ENCODE measurements at places on chromosomes 11 and 22. TPM values are rescaled to one million over a fixed set of nuclear protein-coding genes. Genes with fewer than 3 reads are reported as not detected.

Gene C22orf23
- 5.9 TPM for polyA plus RNA-seq

Gene SLC37A2
- 2.4 TPM for polyA plus RNA-seq

Gene MYEOV
- 5.0 TPM for polyA plus RNA-seq

Gene OR51V1
- polyA plus RNA-seq = not detected

Gene CD3G
- polyA plus RNA-seq = 0.25 TPM

Gene RFPL2
- polyA plus RNA-seq = 0.73 TPM

Gene NAALAD2
- 39.8 TPM for polyA plus RNA-seq

Gene MPZL3
- 6.5 TPM for polyA plus RNA-seq

DNA sequence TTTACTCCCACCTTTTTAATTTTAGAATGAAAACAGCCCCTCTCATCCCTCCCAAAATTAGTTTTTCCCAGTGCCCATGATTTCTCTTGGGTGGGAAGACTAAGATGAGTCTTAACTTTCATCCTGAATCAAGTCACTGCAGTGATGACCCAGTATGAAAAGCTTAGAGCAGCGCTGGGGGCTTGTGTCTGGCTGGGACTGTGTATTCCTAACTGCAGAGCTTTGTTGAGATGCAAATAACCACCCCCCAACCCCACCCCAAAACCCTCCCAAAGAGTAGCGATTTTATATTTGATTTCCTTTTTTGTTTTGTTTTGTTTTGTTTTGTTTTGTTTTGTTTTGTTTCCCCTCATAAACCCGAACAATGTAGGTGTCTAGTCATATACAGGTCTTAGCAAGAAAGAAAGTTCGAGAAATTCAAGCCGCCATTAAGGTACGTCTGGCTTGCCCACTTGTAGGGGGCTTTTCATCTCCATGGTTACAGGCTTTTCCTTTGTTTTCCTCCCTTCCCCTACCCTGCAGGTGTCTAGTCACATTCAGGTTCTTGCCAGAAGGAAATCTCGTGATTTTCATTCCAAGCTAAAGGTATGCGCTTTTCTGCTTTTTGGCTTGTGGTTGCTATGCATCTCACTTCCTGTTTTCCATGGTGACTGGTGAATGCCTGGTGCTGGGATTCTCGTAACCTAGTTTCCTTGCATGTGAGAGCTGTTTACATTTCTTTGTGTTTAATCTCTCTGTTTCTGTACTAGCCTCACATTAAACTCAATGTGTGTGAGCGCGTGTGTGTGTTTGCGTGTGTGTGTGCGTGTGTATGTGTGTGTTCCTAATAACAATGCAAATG is 144.6 kb upstream of the RASSF10 start:
- peak; percentile 79 for DNase-seq

DNA sequence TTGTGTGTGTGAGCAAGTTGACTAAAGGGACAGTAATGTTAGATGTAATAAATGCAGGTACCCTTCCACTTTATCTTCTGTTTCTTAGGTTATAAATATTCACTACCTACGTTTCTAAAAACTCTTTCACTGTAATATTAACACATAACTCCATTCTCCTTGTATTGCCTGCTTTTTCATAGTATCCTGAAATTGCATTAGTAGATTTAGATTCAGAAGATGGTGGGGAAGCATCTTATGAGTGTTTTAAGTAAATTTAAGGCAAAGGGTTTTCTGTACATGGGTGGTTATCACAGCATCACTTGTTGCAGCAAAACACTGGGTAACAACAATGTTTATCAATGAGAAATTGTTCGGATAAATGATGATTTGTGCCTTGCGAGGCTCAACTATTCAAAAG is 115.2 kb upstream of the VPREB1 start:
- no peak for DNase-seq

DNA sequence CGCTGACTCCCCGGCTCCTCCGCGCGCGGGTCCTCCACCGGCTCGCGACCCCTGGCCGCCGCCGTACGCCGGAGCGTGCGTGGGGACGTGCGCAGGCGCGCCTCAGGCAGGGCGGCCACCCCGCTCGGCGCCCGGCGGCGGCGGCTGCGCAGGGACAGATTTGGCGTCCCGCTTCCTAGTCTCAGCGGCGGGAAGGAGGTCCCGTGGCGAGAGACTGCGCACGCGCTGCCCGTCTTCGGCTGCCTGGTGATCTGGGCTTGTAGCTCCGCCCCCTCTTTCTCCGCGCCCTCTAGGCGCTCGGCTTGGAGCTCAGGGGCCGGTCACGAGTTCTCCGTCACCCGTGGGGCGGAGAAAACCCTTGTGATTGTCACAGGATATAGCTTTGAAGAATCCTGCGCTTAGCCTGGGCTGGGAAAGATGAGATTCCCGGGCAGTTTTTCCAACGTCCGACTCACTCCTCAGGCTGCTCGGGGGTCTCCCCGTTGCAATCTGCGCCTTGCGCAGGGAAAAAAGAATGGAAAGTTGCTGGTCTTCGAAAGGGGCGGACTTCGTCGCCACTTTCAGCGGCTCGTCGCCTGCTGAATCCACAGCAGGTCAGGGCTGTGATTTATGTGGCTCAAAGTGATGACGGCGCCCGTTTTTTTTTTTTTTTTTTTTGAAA is at the start of gene PATL1:
TSS of gene PATL1 (minus strand) at position 88 of the 661 bp plus-strand sequence. CDS start 142 bp downstream, outside the sequence.
- DNase-seq = peak; percentile 98

GRCh38 chr11:1476940-1477736 is 9.4 kb downstream of the MOB2 start:
- DNase-seq = no peak

DNA sequence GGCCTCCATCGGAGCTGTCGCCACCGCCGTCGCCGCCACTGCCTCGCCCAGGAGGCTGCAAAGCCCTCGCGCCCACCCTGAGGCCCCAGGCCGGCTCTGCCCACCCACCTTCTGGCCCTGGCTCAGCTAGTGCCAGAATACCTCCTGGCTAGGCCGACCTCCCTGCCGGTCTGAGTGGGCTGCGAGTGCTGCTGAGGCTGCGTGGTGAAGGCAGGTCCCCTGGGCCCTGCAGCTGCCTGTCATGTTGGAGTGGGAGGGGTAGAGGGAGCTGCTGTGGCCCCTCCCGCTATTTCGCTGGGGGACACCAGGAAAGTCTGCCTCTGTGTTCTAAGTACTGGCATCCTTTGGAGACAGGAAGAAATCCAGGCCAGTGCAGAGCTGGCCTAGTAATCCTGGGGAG is 34.2 kb downstream of the LRRC10B start:
- DNase-seq = no peak

- no peak for DNase-seq
Measured at GRCh38 chr22:40328546-40329456, 17.5 kb upstream of the ADSL start.

- DNase-seq = no peak
Measured at GRCh38 chr11:120043328-120043945, 94.5 kb downstream of the TRIM29 start.

GRCh38 chr11:19680829-19681368 is 31.7 kb upstream of the NAV2 start:
- no peak for DNase-seq

DNA sequence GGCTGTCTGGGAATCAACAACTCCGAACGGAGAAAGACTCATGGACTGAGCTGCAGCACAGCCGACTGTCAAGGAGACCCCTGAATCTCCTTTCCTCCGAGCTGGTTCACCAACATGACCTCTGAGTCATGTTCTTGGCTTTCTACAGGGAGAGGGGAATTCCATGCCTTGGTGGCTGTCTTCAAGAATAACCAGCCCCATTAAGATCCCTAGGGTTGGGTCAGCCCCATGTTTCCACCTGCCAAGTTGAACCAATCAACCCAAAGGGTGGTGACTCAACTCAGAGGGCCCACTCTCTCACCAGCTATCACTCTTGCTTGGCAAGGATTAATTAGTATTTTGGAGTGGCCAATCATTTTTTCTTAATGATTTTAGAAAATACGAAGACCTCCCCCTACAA is 28.3 kb upstream of the IGSF22 start:
- DNase-seq = no peak

GRCh38 chr22:40000171-40000570 is 5.4 kb downstream of the FAM83F start:
- DNase-seq = no peak

GRCh38 chr11:43908191-43908590 is 27.6 kb downstream of the ALKBH3 start:
- DNase-seq = no peak

DNA sequence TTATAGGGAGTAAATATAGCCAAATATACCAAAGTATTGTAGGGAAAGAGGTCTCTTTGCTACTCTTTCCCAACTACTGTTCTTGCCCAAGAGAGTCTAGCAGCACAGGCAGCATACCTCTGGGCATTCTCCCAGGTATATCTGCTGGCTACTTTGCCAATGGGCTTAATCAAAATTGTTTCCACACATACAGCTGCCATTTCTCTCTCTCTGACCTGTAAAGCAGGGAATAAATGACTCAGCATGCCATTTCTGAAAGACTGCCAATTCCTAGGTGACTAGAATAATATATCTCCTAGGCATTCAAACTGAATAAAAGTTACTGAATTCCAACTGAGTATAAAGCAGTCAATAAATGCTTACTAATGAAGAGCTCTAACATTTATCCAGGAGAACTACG is 44.6 kb downstream of the RDX start:
- DNase-seq = no peak

- DNase-seq = no peak
Measured at GRCh38 chr11:12604557-12605153, 69.6 kb upstream of the TEAD1 start.

DNA sequence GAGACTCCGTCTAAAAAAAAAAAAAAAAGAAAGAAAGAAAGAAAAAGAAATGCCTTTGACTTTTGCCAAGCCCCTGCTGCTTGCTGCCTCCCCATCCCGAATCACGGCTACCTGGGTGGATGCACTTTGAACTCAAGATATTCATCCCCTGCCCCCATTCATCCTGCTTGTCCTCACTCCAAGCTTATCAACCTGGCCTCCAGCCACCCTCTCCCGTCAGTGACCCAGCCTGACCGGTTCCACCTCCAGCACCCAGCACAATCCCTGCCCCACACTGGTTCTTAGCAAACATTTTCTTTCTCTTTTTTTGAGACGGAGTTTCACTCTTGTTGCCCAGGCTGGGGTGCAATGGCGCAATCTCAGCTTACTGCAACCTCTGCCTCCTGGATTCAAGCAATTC is 44.4 kb downstream of the CYTH4 start:
- no peak for DNase-seq

DNA sequence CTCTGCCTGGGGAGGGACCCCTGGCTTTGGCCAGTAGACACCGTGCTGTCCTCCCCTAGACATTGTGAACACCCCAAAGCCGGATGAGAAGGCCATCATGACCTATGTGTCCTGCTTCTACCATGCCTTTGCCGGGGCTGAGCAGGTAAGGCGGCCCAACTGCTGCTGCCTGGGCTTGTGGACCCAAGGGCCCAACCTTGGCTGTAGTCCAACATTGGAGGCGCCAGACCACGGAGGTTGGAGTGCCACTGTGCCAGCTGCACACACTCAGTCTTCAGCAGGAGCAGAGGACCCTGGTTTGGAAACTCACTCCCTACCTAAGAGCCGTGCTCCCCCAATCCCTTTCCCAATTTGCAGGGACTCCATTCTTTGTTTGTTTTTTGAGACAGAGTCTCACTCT is 9.4 kb downstream of the ACTN3 start:
- DNase-seq = no peak

- no peak for DNase-seq
Measured at GRCh38 chr11:73167363-73167954, 25.3 kb upstream of the FCHSD2 start.

DNA sequence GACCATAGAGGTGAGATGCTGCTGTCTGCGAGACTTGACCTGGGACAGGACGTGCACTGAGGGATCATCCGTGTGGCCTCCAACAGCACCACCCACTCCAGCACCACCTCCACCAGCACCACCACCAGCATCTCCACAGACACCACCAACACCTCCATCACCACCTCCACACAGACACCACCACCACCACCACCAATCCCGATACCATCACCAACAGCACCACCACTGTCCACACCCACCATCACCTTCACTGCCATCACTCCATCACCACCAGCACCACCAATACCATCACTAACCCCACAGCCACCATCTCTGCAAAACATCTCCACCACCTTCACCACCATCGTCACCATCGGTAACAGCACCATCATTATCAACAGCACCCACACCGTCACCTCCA is 26.6 kb upstream of the SLC22A12 start:
- DNase-seq = no peak

- no peak for DNase-seq
Measured at GRCh38 chr11:106986261-106986660, 32.0 kb downstream of the GUCY1A2 start.

- DNase-seq = no peak
Measured at GRCh38 chr11:122044086-122044485, 71.9 kb downstream of the BLID start.

DNA sequence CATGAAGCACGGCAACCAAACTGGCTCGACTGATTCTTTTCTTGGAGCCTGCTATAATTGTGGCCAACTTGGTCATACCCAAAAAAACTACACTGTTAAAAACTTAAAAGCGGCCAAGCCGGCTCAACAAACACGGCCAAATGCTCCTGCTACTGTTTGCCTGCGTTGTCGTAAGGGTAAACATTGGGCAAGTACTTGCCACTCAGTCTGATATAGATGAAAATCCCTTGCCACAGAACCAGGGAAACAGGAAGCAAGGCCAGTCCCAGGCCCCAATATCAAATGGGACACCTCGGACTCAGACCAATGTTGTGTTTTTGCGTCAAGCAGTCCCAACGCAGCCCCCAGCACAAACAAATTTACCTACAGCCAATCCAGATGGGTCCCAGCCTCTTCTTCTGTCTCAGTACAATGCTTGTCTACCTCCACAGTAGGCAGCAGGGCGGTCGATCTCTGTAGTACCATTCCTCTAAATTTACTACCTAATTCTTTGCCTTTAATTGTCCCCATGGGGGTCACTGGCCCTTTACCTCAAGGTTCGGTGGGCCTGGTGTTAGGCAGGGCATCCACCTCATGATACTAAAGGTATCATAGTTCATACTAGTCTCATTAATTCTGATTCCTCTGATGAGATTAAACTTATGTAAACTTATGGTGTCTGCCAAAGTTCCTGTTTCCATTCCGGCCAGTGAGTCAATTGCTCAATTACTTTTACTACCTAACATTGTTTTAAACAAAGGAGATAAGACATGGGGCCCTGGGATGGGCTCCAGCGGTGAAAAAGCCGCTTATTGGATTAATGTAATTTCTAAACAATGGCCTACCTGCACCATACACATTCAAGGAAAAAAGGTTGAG is 3.7 kb upstream of the COMT start:
- no peak for DNase-seq

DNA sequence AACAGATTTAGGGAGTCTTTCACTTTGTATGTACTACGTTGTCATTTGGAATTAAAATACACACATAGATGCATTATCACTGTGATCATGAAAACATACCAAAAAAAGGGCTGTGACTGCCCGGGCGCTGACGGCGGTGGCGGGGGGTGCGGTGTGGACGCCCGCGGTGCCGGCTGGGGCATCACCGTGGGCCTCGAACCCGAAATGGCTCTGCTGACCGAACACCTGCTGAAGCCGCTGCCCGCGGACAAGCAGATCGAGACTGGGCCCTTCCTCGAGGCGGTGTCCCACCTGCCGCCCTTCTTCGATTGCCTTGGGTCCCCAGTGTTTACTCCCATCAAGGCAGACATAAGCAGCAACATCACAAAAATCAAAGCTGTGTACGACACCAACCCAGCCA is 16.2 kb downstream of the MRGPRX4 start:
- DNase-seq = no peak

DNA sequence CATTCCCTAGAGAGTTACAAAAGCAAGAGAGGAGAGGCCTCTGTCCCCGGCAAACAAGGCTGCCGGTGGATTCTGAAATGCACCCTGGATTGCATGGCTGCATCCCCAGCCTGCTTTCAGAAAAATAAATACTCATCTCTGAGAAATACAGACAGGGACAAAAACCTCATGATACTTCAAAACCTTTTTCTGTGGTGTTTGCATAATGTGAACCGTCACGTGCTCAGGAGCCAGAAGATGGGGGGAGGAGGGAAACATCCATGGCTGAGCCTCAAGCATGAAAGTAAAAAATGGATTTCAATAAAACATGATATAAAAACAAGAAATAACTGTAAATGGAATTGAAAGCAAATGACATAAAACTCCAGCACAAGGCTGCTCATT is 198.5 kb upstream of the NCAM1 start:
- no peak for DNase-seq

Data from left kidney (tissue), 8 donors.